ENCODE measurements at places on chromosomes 16 and 17. TPM values are rescaled to one million over a fixed set of nuclear protein-coding genes. Genes with fewer than 3 reads are reported as not detected.

The HAS3 gene
- 45.9 TPM for total RNA-seq

The CES4A gene
- total RNA-seq: 1.2 TPM

The KLHL10 gene
- total RNA-seq: 0.10 TPM

The CCDC200 gene
- not detected for total RNA-seq

The OR2C1 gene
- total RNA-seq: not detected
